ENCODE measurements at places on chromosomes 2 and 18.

DNA sequence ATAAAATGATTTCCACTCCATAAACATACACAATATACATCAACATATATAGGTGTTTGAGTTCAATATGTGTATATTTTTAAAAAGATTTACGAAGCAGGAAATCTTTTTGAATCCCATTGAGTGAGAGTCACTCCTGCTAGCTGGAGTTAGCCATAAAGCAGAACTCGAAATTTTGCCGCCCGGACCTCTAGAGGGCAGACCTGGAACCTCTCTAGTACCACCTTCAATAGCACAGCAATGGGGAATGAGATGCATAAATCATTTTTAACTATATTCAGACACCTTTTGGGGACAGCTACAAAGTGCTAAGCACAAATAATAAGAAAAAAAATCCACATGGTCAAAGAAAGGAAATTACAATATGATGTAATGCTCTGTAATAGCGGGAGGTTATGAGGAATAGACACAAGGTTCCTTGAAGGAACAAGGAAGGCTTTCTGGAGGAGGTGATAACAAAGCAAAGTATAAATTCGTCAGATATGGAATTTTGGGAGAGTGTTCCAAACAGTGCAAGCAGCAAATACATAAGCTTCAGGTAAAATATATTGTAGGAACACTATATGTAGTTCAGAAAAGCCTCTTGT lies 533.4 kb downstream of the ERBB4 start:
- DNase-seq, result no peak

DNA sequence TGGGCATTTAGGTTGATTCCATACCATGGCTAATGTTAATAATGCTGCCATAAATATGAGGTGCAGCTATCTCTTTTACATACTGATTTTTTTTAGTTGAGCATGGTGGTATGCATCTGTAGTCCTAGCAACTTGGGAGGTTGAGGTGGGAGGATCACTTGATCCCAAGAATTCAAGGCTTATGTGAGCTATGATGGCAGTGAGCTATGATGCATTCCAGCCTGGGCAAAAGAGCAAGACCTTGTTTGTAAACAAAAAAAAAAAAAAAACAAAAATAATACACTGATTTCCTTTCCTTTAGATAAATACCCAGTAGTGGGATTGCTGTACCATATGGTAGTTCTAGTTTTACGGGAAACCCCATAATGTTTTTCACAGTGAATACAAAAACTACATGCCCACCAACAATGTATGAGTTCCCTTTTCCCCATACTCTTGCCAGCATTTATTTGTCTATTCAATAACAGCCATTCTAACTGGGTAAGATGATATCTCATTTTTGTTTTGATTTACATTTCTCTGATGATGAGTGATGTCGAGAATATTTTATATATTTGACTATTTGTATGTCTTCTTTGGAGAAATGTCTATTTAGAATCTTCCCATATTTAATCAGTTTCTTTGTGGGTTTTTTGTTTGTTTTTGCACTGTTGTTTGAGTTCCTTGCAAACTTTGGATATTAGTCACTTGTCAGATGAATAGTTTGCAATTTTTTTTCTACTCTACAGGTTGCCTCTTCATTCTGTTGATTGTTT lies 281.0 kb upstream of the KYNU start:
- no peak for DNase-seq

GRCh38 chr2:211745295-211746097 lies 793.1 kb downstream of the ERBB4 start:
- peak; percentile 6 for DNase-seq

DNA sequence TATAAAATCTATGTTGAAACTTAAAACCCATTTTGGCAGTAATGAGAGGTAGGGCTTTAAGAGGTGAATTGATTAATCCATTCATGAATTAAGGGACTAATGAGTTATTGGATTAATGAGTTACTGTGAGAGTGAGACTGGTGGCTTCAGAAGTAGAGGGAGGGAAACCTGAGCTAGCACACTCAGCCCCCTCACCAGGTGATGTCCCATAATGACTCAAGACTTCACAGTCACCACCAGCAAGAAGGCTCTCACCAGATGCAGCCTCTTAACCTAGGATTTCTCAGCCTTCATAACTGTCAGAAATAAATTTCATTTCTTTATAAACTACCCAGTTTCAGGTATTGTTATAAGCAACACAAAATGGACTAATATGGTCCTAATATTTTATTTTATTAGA lies 621.7 kb upstream of the ACVR2A start:
- DNase-seq, result peak; percentile 11

DNA sequence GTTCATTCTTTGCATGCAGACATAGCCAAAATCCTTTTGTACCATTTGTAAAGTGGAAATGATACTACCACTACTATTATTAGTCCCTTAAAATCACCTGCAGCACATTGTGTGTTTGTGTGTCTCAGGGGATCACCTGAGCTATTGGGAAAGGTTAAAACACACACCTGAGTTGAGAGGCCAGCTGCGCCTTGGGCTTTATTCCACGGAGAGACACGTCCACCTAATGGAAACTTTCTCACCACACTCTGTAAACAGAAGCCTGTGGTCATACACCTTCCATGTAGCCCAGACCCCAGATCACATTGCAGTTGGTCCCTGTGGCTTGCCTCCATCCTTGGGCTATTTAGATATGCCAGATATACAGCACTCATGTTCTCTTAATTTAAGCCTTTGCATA lies 81.8 kb upstream of the SH3BP4 start:
- DNase-seq, result no peak

- DNase-seq, result no peak
These were observed 80.5 kb downstream of the RDH14 start for GRCh38 chr2:18479947-18480369.

- DNase-seq, result no peak
These were observed 139.6 kb upstream of the NETO1 start for GRCh38 chr18:73007195-73007914.

DNA sequence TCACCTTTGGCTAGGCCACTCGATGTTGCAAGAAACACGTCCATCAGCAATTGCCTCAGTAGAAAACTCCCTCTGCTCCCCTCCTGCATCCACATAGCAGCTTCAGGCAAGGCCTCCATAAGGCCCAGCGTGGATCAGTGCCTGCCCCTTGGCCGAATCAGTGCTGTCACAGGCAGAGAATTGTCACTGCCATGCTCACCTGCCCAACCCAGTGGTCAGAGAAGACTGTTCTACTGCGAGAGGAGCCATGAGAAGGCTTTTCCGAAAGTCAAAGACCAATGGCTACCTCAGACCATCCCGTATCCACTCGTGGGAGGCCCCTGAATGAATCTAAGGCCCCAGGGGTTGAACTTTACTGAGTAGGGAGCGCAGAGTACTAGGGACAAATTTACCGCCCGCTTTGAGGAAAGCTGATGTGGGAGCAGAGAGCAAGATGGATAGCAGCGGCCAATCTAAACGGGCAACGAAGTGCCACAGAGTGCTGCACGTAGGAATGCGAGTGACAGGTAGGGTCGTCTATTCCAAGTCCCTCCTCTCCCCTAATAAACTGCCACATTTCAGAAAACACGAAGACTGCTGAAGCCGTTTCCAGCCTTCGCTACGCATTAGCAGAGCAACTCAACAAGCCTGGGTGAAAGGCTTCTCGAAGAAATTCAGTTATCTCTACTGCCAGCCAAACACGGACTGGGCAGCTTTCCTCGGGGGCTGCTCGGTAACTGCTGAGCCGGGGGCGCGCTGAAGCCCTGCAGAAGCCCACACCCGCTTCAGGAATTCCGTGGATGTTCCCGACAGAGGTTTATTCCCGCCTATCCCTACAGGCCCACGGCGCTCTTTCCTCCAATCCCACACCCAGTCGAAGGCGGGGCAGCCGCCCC lies 968 bp upstream of the RALBP1 start:
- no peak for DNase-seq

DNA sequence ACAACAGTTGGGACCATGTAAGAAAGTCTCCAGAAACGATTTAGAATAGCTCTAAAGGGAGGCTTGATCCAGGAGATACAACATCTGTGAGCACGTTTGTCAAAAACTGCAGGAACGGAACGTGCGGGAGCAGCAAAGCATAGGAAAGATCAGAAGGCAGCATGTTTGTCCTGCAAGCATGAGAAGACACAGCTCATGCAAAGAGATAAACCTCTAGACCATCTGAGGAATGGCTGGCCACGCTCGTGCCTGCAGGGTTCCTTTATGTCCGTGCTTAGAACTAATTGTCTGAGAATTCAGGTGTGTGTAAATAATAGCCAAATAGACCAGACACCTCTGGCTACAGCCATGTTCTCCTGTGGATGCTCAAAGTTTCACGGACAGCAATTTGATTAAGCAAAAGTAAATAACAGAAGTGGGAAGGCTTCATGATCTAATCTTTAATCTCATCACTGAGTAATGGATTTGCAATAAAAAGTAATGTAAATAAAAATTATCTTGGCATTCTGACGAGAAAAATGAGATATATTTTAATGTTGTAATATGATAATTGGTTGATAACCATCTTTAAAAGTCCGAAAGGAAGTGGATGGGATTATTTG lies 534.8 kb upstream of the CDH7 start:
- DNase-seq, result no peak

DNA sequence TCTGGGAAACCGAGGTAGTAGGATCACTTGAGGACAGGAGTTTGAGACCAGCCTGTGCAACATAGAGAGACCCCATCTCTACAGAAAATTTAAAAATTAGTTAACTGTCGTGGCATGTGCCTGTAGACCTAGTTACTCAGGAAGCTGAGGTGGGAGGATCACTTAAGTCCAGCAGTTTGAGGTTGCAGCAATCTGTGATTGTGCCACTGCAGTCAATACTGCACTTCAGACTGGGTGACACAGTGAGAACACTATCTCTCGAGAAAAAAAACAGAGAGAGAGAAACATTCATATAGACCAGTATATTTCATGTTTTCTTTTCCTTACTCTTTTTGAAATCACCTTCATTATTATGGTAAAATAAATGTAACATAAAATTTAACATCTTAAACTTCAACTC lies 290.7 kb upstream of the CYP26B1 start:
- DNase-seq, result no peak

- no peak for DNase-seq
These were observed 78.3 kb upstream of the CRIM1 start for GRCh38 chr2:36277146-36277808.

- no peak for DNase-seq
These were observed 162.5 kb downstream of the GRB14 start for GRCh38 chr2:164458792-164459191.

GRCh38 chr2:232281858-232282507 lies 96.6 kb upstream of the ALPP start:
- DNase-seq, result no peak

DNA sequence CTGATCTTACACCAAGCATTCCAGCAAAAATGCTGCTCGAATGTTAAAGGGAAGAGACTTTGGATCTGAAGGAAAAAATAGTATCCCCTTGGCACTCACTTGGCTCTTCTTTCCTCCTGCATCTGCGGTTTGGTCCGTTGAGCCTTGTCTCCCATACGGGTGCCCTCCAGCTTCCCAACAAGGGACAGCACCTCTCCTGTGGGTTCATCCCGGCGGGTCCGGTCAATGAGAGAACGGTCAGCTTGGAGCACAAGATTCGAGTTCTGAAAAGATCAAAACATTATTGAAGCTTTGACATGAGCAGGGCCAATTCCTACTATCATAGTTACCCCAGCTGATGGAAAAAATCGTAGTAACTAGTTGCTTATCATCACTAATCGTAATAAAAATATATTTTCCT lies 740 bp downstream of the SNRNP200 start:
- no peak for DNase-seq

DNA sequence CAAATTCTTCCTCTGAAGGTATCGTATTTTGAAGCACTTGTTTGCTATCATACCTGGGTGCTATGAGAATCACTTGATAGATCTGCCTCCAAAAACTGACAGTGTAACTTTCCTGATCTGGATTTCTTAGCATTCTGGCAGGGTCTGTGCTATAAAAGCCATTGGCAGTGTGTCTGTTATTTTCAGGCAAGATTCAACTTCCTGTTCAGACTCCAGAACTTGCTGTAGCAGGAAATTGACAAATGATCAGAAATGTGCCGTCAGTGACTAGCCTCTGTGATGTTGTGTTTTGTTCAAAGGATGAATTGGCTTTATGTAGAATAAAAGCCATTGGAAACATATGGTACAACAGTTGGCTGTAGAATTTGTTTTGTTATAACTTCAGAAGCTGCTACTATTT lies 273.3 kb downstream of the PTPRM start:
- no peak for DNase-seq

- no peak for DNase-seq
These were observed 145.4 kb downstream of the MTX2 start for GRCh38 chr2:176414641-176415040.

Measured in DMS79 (cell line).